Inflammatory macrophage treated with lipopolysaccharide for 4 hours (primary cell): ENCODE measurements at places on chromosomes 6 and 20.

DNA sequence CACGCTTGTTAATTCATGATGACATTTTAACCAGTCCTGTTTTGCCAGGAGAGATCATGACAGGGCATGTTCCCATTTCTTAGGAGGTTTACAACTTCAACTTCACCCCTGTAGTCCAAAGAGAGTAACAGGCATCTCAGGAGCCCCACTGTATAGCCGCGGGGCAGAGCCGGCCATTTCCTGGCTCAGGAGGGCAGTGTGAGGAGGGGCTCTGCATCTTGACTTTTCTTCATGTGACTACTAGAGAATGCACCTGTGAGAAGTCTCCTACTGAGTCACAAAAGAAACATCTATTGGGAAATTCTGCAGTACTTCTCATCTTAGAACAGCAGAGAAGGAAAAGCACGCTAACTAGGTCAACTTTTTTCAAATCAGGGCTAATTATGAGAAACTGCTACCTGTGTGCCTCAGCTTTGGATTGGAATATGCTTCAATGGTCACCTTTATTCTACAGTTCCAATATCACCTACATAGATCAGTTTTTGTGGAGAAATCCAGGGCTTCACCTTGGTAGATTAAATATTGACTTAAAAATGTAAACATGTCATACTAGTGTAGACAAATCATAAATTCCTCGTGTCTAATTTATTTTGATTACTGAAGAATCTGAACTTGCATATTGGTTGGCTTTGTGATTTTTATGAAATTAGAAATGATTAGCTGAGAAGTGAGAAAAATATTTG is 28.6 kb upstream of the SIM1 start:
- DNase-seq, result no peak

DNA sequence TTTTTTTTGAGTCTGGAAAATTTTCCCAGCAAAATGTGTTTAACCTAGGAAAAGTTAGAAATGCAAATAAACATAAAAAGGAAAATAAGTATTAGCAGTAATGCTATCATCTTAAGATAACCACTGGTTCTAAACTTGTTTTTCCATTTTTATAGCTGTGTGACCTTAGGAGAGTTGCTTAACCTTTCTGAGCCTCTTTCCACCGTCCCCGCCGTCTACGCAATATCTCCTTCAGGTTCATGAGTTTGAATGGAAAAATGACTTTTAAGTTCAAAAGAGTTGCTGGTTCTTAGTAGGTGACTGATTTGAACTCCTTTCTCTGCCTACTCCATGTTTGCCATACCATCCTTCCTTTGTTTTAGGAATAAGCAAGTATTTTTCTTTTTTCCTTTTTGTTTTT is 44.0 kb downstream of the GMPR start:
- DNase-seq, result no peak

DNA sequence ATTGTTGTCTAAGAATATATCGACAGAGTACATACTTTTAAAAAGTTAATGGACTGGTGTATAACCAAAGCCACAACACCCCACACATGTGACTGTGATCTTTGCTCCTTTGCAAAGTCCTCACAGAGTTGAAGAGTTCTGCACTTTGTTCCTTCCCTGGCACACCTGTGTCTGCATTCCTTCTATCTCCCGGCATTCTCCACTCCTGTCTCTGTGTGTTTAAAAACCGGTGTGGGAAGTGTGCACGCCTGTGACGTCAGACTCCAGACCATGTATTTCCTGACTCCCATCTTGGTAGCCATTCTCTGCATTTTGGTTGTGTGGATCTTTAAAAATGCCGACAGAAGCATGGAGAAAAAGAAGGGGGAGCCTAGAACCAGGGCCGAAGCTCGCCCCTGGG is at the start of gene IYD:
IYD (plus strand) TSS at position 251 of the 400 bp plus-strand sequence; CDS start at position 271, 20 bp downstream.
- DNase-seq, result no peak

- DNase-seq, result peak; percentile 75
Observed at GRCh38 chr20:35088231-35089145, 4.1 kb downstream of the TRPC4AP start.

DNA sequence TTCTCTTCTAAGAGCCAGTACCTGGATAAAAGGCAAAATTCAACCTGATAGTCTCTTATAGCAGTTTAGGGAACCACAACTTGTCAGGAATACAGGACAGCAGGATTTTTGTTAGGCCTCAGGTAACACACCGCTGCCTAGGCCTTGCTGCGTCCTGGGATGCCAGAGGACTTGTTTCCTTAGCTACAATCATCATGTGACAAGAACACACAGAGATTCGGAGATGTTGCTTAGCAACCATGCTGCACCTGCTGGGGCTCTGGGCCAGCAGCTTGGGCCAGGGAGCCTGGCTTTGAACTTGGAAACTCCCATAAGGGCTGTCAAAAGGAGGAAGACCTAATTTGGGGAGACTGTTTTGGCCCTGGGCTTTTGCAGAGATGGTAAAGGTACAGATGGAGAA is 36.1 kb upstream of the CHD6 start:
- no peak for DNase-seq

DNA sequence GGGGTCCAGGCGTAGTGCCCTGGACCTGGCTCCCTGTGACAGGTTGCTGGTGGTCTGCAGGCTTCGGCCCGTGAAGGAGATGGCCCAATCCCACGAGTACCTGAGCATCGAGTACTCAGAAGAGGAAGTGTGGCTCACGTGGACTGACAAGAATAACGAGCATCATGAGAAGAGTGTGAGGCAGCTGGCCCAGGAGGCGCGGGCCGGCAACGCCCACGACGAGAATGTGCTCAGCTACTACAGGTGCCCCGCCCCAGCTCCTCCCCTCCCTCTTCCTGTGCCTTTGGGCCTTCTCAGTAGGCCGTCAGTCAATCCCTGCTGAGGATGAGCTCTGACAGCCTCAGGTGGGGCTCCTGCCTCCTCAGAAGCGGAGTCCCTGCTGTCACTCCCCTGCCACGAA is 42.6 kb downstream of the UQCC2 start:
- DNase-seq, result no peak

DNA sequence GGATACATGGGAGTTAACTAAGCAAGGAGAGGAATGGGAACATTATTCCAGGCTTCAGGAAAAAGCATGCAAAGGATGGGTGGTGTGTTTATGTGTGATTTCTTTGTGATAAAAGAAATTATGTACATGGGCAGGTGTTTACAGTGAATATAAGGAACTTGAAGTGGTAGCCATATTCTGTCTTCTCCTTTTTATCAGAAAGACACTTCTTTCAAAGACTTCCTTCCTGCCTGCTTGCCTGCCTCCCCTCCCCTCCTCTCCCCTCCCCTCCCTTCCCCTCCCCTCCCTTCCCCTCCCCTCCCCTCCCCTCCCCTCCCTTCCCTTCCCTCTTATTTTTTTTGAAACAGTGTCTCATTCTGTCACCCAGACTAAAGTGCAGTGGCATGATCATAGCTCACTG is 14.4 kb downstream of the CYB5R4 start:
- DNase-seq, result no peak

- no peak for DNase-seq
Observed at GRCh38 chr6:143119260-143119659, 58.6 kb downstream of the AIG1 start.

DNA sequence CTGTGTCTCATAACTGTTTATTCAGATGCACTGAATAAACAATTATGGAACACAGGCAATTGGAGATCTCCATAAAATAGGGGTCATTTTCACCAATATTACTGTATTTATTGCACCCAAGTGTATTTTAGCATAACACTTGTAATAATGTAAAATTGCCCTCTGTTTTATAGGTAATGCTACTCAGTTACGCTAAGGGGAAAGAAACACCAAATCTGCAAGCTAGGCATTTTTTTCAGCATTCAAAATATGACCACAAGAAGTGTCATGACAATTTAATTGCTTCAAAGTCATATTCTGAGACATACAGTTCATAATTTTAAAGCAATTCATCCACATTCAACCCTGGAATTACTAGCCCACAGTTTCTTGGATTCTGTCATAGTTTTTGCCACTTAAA is 643.2 kb upstream of the NOX3 start:
- no peak for DNase-seq

GRCh38 chr6:113805811-113806495 is 51.2 kb upstream of the MARCKS start:
- no peak for DNase-seq

- DNase-seq, result no peak
Observed at GRCh38 chr20:17712708-17713107, 12.9 kb downstream of the BANF2 start.

- no peak for DNase-seq
Observed at GRCh38 chr6:52103623-52104022, 16.2 kb upstream of the PKHD1 start.

DNA sequence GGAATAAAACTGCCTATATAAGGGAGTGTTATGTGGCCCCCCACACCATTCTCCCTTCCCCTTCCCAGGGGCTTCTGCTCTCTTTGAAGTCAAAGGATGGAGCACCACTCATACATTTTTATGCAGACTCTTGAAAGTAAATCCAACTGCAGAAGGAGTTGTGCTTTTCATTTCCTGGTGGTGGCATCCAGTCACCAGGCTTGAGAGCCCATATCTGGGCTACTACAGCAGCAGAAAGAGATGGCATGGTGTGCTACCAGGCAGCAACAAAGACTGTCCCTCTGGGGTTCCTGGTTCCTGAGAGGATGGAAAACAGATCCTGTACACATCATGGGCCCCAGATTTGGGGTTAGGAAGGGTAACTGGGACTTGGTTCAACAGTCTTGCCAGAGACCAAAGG is 226.4 kb downstream of the CLIC5 start:
- no peak for DNase-seq

- DNase-seq, result no peak
Observed at GRCh38 chr6:41022294-41022693, 16.7 kb downstream of the UNC5CL start.

DNA sequence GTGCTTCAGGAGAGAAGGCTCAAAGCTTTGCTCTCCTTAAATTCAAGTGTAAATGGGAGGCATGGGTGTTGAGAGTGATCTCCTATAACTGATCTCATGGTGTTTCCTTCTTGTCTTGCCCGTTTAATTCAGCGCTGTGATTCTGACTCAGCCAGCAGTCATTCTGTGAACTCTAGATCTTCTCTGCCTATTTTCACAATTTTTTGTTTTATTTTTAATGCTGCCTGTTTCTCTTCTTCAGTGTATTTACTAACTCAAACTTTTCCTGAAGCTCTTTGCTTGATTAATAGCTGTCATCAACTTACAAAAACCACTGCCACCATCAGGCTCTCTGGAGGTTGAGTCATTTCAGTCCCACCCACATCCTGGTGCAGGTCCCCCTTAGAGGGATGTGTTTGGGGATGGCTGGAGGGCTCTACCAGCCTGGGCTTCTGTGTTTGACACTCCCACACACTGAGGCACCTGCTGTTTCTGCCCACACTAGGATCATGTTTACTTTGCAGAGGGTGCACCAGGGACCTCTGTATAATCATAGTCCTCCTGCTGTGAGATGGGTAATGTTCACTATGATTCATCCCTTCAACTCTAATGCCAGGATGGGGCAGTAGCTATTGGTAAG is 94.0 kb downstream of the SHLD1 start:
- DNase-seq, result no peak

DNA sequence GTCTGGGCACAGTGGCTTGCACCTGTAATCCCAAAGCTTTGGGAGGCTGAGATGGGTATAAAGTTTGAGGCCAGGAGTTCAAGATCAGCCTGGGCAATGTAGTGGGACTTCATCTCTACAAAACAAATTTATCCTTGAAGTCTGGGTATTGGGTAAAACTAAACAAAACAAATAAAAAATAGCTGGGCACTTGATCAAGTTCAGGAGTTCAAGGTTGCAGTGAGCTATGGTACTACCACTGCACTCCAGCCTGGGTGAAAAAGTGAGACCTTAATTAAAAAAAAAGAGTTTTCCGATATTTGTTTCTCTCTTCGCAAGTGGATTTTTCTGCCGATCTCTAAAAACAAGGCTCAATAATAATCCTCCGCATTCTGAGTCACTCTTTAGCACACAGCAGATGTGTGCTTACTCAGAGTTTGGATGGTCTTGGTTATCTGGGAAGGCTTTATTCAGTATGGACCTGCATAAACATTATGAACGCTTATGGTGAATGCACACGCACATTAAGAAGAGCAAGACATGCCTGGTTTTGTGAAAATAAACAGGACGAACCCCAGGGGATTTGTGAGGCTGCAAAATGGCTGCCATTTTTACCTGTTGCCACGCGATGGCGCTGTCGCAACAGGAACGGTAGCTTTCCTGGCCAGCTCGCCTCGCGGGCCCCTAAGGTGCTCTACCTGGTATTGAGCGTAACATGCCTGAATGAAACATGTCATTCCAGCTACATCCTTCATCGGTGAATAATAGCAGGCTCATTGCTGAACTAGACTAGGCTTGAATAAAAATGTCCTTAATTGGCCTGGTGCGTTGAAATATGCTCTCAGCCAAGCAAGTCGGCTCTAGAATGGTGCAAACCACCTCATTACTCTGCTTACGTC is 6.0 kb downstream of the OPN5 start:
- DNase-seq, result peak; percentile 29

DNA sequence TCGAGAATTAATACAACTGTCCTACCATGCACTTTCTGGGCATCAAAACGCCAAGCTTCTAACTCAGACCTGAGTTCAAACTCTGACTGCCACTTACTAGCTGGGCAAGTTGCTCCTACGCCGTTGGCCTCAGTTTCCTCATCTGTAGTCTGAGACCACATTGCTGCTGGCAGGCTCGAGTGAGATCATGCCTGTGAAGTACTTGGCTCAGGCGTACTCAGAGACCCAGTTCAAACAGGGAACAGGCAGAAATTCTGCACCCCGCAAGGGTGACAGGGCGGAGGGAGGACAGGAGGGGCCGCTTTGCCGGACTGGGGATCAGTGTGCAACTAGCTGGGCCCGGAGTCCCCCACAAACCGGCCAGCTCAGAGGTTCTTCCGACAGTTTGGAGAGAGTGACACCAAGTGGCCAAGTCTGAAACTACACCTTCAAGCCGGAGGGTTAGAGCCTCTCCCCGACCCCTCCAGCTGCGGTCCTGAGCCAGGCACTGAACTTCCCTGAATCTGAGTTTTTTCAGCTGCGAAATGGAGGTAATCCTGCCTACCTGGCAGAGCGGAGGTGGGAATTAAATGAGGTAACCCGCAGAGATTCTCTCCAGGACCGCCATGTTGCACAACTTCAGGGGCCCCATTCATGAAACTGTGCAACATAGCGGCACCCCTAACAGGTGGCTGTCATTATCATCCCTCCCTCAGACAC is 46.0 kb upstream of the PTPN1 start:
- peak; percentile 58 for DNase-seq

GRCh38 chr20:63215101-63216040 is 560 bp downstream of the YTHDF1 start:
- peak; percentile 53 for DNase-seq

- DNase-seq, result no peak
Observed at GRCh38 chr6:142002825-142003405, 129.8 kb upstream of the GJE1 start.

DNA sequence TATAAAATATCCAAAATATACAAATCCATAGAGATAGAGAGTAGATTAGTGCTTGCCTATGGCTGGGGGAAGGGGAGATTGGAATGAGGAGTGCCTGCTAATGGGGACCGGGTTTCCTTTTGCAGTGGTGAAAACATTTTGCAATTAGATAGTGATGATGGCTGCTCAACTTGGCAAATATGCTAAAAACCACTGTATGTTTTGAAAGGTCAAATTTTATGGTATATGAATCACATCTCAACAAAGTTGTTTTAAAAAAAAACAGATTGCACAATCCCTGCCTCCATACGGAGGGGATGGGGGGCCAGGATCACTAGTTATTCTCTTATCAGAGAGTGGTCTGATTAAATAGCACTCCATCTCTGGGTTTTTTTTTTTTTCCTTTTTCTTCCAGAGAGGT is 76.9 kb upstream of the RIPOR2 start:
- peak; percentile 68 for DNase-seq

- no peak for DNase-seq
Observed at GRCh38 chr20:20241976-20242375, 125.9 kb upstream of the INSM1 start.

- no peak for DNase-seq
Observed at GRCh38 chr20:31841928-31842327, 3.5 kb downstream of the FOXS1 start.

- no peak for DNase-seq
Observed at GRCh38 chr6:363909-364308, 27.6 kb upstream of the IRF4 start.
